Activated CD8-positive, alpha-beta T cell treated with anti-CD3 and anti-CD28 coated beads for 36 hours (primary cell): ENCODE measurements at places on chromosomes 1 and 21. TPM values are rescaled to one million over a fixed set of nuclear protein-coding genes. Genes with fewer than 3 reads are reported as not detected.
A peak's percentile ranks its signal among the peaks of the same experiment; 100 is the strongest.

GRCh38 chr21:31660259-31660565 lies 719 bp downstream of the SOD1 start:
- DNase-seq: no peak

C1orf115 gene
- total RNA-seq: 0.13 TPM

DNA sequence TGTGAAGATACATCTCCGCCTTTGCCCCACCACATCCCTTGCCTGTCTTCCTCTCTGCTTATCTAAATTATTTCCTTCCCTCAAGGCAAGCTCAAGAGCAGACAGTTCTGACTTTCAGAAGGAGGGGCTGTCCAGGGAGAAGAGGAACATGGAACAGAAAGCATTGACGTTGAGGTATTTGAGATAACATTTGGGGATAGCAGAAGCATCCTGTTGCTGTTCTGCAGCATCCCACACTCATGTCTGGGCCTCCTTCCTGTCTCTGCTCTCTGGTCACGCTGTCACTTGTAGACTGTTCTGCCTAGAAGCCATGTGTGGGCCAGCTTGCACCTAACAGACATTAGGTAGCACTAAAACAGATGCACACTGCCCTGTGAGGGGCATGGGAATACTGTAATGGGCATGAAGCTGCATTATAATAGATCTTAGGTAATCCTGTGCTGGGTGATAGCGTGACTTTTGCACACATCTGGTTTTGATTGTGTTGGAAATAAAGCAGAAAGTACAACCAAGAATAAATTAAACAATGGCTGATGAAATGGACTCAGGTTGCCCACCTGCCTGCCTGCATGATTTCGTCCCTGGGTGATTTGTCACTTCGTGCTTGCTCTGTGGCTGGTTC lies 660 bp upstream of the RD3 start:
- DNase-seq: no peak

CFAP74 gene
- total RNA-seq: 0.38 TPM

DNA sequence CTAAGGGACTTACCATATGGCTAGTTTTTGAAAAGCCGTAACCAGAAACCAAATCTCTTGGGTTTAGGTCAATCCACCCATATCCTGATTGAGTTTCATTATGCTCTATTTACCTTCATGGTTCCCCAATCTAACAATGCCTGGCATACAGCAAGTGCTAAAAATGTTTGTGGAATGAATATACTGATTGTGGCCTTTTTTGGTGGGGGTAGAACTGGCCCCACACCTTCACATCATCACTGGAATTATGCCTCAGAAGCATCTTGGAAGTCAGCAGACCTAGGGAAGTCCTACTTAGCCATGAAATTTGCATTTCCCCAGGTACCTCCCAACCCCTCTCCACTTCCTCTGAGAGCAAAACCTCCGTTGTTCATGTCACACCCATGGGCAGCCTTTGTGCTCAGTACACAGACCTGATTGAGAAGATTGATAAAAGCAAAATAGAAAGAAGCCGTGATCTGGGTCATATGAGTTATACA lies 17.8 kb upstream of the SLAMF1 start:
- DNase-seq: peak; percentile 56

DNA sequence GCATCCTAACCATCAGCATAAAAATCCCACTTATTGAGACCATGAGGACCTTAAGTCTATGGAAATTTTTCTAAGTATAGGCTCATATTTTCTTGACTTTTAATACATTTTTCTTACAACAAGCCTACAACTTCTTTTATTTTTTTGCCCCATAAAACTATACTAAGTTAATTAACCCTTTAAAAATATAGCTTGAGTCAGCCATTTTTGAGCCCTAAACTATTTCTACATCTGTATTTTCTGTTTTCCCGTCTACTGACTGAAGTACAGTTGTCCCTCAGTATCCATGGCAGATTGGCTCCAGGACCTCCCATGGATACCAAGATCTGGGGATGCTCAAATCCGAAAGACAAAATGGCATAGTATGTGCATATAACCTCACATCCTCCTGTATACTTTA lies 55.0 kb downstream of the CHD1L start:
- DNase-seq: no peak

DNA sequence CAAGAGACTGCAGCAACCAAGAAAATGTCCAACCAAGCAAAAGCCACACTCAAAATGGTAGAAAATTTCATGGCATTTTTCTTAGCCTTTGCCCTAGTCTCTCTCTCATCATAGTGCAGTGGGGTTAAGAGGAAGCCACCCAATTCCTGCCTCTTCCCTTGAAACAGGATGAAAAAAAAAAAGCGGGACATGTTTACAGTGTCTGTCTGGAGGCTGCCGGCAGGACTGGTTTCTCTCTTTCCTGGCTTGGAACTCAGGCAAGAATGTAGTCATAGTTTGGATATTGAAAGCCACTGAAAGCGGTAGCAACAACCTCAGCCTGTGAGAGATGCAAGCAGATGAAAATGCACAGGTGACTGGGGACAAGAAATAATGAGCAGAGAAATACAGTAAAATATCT lies 13.3 kb upstream of the TNFSF18 start:
- DNase-seq: no peak

DNA sequence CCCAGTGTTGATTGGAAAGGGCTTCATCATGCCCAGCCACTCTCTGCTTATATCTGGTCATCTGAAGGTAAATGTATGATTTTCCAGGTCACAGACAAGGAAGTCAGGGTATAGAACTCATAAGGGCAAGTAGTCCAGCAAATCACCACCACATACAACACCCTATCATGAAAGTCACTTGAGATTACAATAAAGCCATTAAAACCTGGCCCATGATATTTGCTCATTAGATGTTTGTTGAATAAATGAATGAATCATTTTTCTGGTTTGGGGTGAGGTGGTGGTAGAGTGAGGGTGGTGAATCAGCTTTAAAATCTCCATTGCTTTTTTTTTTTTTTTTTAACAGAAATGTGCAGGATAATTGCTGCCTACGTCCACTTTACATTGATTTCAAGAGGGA lies 91.9 kb downstream of the TGFB2 start:
- DNase-seq: no peak

TMEM61 gene
- not detected for total RNA-seq

DNA sequence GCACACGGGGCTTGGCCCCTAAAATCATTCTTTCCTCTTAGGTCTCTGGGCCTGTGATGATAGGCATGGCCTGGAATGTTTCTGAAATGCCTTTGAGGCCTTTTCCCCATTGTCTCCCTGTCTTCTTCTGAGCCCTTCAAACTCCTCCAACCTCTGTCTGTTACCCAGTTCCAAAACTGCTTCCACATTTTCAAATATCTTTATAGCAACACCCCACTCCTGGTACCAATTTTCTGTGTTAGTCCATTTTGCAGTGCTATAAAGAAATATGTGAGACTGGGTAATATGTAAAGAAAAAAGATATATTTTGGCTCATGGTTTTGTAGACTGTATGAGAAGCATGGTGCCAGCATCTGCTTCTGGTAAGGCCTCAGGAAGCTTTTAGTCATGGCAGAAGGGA lies 158.8 kb downstream of the TM2D1 start:
- no peak for DNase-seq

DNA sequence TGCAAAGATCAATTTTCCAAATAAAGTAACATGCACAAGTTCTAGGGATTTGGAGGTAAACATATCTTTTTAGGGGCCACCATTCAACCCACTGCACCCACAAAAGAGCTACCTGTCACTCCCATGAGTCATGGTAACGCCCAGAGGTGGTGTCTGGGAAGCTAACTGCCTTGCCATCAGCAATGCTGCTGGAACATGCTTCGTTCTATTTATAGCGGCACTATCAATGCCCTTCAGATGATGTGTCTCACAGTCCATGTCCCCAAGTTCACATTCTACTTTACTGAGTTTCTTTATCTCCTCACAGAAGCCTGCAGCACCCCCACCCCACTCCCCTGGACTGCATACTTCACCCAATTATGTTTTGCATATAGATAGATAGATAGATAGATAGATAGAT lies 95.4 kb downstream of the LPAR3 start:
- no peak for DNase-seq

DNA sequence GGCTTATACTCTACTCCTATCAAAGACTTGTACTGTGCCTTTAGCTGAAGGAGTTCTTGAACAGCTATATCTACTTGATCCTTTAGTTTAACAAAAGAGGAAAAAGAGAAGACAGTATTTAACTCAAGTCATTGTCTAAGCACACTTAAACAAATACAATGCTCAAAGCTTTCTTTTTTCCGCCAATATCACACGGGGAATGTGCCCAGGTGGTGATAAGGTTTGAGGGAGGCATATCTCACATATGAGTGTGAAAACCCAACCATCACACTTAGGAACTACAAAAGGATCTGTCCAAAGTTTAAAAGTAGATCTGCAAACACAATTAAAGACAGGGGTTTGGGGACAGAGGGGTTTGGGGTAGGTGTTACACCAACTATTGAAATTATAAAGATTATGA lies 59.0 kb upstream of the SLC30A10 start:
- no peak for DNase-seq

DNA sequence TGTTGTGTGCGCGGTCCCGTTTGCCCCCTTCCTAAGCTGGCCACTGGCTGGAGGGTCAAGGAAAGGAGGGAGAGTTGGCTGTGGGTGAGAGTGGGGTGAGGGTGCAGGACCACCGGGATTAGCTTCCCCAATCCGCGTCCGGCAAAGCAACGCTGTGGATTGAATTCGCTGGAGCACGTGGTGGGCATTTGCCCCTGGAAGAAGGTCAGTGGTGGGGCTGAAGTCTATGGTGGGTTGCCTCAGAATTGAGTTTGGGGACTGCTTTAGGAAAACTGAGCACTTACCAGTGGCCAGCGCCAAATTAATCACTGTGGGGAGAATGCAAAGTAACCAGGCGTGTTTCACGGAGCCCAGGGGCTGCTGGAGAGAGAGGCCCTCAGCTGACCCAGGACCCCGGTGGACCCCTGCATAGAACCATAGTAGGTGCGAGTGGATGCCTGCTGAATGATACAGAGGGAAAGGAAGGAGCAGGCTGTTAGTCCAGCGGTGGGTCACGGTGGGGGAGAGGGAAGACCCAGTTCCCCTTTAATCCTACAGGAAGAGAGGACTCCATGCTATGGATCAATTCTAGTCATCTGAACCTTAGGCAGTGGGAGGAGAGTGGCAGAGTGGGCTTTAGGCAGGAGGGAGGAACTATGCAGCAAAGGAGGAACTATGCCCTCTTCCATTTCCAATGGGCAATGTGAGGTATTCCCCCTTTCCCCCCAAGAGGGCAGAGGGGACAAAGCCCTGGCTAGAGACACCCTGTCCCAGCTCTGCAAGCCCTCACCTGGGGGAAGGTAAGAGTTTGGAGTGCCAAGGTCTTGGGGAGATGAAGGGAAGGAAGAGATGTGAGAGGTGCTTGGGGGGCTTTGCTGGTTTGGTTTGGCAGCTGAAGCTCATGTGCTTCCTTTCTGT lies 1.2 kb downstream of the TNFRSF8 start:
- no peak for DNase-seq

DNA sequence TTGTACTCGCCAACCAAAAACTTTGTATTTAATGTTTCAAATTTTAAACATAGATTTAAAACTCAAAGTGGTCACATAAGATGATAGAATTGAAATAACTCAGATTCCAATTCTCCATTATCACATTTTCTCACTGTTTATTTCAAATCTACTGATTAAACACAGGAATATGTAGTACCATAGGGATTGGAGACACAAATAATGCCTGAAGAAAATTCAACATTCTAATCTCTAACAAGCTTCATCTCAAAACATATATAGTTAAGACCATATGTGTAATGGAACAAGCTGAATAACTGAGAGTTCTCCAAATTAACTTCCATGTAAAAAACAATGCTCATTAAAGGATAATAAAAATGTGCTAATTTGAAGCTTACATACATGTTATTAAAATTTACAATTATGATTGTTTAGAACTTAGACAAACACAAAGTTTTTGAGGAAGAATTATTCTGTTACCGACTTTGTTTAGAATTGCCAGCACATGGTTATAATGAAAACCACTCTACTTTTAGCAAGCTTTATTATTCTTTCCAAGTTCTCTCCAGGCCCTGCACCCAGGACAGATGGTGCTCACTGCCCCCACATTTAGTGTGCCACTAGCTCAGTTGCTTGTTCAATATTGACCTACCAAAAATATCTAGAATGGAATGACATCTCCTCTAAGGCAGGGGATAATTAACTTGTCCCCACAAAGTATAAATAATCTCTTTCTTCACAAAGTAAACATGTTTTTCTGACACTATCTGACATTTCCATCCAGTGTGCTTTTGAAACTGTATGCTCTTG lies 467.2 kb downstream of the TTLL7 start:
- DNase-seq: no peak
